Activated naive CD8-positive, alpha-beta T cell treated with anti-CD3 and anti-CD28 coated beads for 36 hours (primary cell): ENCODE measurements at places on chromosomes 1 and 21. TPM values are rescaled to one million over a fixed set of nuclear protein-coding genes. Genes with fewer than 3 reads are reported as not detected.
A peak's percentile ranks its signal among the peaks of the same experiment; 100 is the strongest.

S100A9 gene
- total RNA-seq = not detected

PM20D1 gene
- 0.20 TPM for total RNA-seq

TEX38 gene
- total RNA-seq = not detected

DNA sequence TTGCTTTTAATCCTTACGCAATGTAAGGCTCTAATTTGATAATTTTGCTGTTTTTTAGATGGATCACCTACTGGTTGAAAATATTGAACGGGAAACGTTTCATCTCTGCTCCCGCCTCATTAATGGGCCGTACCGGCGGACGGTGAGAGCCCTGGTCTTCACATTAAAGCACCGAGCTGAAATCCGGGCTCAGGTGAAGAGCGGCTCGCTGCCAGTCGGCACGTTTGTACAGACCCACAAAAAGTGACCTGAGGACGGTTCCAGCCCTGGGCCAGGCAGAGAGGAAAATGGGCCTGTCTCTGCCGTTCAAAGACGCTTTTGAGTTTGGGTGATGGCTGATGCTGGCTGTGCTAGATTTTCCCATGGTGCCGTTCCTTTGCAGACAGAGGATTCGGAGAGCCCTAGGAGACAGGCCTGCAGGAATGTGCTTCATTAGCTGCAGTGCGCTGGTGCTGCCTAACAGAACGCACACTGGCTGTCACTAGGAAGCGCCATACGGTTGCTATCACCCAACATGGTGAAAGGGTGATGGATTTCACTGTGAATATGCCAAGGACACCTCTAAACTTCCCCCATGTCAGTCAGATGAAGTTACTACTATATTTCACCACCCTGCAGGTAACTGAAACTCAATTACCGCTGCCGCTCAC is 42.9 kb downstream of the TCEANC2 start:
- H3K27me3 ChIP-seq = no peaks in the 10 kb centered on the region
- no peak overlapping the region for H3K4me3 ChIP-seq
- DNase-seq = no peak
- no peak overlapping the region for H3K27ac ChIP-seq
- H3K4me1 ChIP-seq = no peaks in the 10 kb centered on the region
- peaks cover 9% of the 10 kb centered on the region for H3K36me3 ChIP-seq

FCRL4 gene
- not detected for total RNA-seq

- H3K4me3 ChIP-seq = peak overlapping the region; percentile 67
- no peak for DNase-seq
- H3K4me1 ChIP-seq = peaks cover 71% of the 10 kb centered on the region
- peak overlapping the region; percentile 89 for H3K27ac ChIP-seq
- no peaks in the 10 kb centered on the region for H3K27me3 ChIP-seq
Observed at GRCh38 chr1:100387657-100388350, 35.5 kb downstream of the CDC14A start.

- DNase-seq = no peak
- peaks cover 33% of the 10 kb centered on the region for H3K27me3 ChIP-seq
- no peak overlapping the region for H3K27ac ChIP-seq
- H3K4me3 ChIP-seq = no peak overlapping the region
- no peaks in the 10 kb centered on the region for H3K4me1 ChIP-seq
- H3K36me3 ChIP-seq = no peaks in the 10 kb centered on the region
Observed at GRCh38 chr1:47396671-47397196, 19.4 kb upstream of the FOXE3 start.

- no peaks in the 10 kb centered on the region for H3K27me3 ChIP-seq
- peaks cover 38% of the 10 kb centered on the region for H3K36me3 ChIP-seq
Observed at GRCh38 chr1:167661527-167662426, 31.7 kb downstream of the RCSD1 start.

PTCH2 gene
- total RNA-seq = 1.0 TPM

- H3K27ac ChIP-seq = no peak overlapping the region
- no peak overlapping the region for H3K4me3 ChIP-seq
Observed at GRCh38 chr1:2506007-2506860, 20.2 kb downstream of the PANK4 start.

CBR1 gene
- 43.4 TPM for total RNA-seq

CFH gene
- 0.24 TPM for total RNA-seq

OR2AK2 gene
- total RNA-seq = not detected

HPCAL4 gene
- total RNA-seq = 2.2 TPM

DNA sequence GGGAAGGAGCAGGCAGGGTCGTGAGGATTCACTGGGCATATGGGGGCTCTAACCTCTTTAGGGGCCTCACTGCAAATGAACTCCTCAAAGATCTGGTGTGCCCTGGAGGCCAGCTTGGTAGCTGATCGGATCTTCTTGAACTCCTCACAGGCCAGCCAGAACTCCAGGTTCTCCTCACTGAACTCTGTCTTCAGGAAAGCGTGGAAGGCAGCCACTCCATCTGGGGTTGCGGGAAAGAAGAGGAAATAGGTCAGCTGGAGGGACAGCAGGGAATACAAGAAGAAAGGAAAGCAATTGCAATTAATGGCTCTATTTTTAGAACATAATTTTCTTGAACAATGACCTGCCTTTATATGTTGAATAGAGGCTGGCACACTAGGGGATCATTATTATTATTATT is 2.3 kb downstream of the RGS16 start:
- H3K4me3 ChIP-seq = no peak overlapping the region
- H3K36me3 ChIP-seq = peaks cover 15% of the 10 kb centered on the region
- H3K27ac ChIP-seq = no peak overlapping the region
- DNase-seq = no peak

ABCA4 gene
- not detected for total RNA-seq

WNT2B gene
- not detected for total RNA-seq

DNA sequence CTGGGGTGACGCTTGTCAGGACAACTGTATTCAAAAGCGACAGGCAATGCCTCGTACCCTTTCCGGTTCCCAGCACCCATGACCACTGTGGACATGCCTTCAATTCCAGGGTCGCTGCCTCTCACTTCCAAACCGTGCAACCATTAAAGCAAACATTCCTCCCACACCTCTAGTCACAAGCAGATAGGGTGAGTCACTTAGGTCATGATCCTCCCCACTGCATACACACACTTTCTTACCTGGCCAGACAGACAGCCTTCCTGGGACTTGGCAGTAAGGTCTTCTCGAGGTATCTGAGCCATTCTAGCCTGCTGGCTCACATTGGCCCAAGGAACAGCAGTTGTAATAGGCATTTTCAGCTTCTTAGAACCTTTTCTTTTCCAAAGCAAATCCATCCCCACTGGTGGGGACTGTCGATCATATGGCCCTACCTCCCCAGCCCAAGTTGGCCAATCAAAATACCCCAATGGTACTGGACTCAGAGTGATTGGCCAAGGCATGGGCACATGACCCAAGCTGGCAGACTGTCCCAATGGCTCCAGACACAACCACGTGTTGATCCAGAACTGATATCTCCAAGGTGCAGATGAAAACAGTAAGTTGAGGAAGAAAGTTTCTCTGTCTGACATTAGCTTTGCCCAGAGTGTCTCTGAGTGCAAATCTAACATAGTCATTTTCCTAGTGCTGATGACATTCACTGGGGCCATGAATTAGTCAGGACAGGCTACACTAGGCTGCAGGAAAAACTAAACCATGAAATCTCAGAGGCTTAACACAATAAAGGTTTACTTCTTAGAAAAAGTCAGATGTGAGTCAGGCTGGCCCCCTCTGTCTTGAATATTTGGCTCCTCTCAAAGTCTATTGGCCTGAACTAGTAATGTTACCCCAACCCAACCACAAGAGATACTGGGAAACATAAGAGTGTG is 113.8 kb downstream of the RRAGC start:
- H3K27me3 ChIP-seq = peaks cover 7% of the 10 kb centered on the region
- DNase-seq = no peak
- no peak overlapping the region for H3K27ac ChIP-seq

FCRL2 gene
- total RNA-seq = 0.12 TPM

DNA sequence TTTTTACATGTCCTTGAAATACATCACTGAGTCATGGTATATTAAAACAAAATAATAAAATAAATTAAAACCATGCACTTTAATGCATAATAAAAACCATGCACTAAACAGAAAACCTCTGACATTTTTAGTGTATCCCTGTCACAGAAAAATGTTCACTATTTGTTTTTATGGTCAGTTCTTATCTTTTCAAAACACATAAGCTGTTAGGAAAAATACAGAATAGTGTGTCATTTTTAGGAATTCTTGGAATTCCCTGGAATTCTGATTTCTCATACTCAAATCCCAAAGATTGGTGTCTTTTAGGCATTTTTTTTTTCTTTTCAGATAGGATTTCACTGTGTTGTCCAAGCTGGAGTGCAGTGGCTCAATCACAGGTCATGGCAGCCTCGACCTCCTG is 25.1 kb upstream of the TINAGL1 start:
- H3K4me3 ChIP-seq = no peak overlapping the region
- H3K4me1 ChIP-seq = peaks cover 6% of the 10 kb centered on the region
- H3K36me3 ChIP-seq = no peaks in the 10 kb centered on the region

DNA sequence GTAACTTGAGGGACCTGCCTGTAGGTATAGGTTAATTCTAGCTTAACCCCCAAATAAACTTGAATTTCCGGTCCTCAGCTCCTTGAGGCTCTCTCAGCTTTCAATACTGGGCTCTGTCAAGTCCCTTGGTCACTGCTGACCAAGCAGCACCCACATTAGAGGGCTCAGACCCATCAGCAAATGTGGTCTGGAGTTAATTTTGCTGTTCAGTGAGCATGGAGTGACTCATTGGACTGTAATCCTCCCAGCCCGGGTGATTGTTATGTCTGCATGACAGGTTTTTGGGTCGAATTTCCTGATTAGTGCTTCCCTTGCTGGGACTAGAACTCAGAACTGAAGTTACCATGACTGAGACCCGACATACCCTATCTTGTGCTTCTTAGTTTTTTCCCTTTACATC is 130.6 kb downstream of the URB2 start:
- H3K27ac ChIP-seq = no peak overlapping the region
- peaks cover 10% of the 10 kb centered on the region for H3K4me1 ChIP-seq
- DNase-seq = no peak
- H3K27me3 ChIP-seq = no peaks in the 10 kb centered on the region
- H3K4me3 ChIP-seq = no peak overlapping the region

DNA sequence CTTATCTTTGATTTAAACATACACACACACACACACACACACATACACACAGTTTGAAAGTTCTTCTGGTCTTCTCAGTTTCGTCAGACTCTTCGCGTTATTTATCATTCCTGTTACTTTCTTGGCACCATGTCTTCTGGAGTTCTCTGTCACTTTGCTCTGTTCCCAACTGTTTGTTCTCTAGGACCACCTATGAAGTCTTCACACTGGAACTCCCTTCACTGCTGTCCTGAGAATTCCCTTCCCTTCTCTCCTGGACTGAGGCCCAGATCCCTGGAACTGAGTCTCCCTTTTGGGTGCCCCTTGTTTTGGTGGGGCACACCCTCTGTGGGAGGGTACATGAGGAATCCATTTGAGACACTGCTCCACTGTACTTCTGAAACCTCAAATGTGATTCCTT is 30.5 kb downstream of the ALG14 start:
- no peak overlapping the region for H3K4me3 ChIP-seq
- H3K27ac ChIP-seq = no peak overlapping the region
- H3K27me3 ChIP-seq = no peaks in the 10 kb centered on the region
- DNase-seq = no peak
- no peaks in the 10 kb centered on the region for H3K36me3 ChIP-seq

- DNase-seq = no peak
- no peak overlapping the region for H3K27ac ChIP-seq
- H3K27me3 ChIP-seq = no peaks in the 10 kb centered on the region
- H3K36me3 ChIP-seq = peaks cover 18% of the 10 kb centered on the region
- no peaks in the 10 kb centered on the region for H3K4me1 ChIP-seq
Observed at GRCh38 chr1:246220495-246221065, 286.5 kb downstream of the SMYD3 start.

SLC1A7 gene
- total RNA-seq = not detected

DNA sequence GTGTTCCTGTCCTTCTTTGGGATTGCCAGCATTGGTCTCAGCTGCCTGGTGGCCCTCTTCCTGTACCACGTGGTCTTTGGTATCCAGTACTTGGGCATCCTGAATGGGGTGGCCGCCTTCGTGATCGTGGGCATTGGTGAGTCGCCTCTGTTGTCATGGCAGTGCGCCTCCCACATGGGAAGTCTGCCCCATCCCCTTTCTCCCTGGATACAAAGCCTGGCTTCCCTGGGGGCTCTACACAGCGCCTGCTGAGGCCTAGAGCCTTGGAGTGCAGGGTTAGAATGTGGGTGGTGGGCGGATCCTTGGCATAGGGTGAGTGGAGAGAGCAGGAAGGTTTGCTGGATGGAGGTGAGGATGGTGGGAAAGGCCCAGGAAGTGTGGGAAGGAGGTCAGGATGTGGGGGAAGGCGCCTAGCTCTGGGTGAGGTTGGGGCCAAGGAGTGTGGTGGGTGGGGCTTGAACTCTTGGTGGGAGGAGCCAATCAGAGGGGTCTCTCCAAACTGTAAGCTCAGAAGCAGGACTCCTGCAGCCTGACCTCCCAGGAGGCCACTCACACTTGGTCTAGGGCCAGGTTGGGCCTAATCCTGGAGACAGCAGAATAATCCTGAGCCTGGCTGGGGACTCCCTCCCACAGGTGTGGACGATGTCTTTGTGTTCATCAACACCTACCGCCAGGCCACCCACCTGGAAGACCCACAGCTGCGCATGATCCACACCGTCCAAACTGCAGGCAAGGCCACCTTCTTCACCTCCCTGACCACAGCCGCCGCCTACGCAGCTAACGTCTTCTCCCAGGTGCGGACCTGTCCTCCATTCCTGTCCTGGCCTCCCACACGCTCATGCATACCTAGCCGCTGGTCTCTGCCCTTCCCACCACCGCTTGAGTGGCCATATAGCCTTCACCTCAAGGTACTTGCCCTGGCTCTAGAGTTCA is 36.7 kb downstream of the DISP3 start:
- H3K27me3 ChIP-seq = no peaks in the 10 kb centered on the region
- no peak for DNase-seq
- H3K36me3 ChIP-seq = no peaks in the 10 kb centered on the region
- no peaks in the 10 kb centered on the region for H3K4me1 ChIP-seq

DNA sequence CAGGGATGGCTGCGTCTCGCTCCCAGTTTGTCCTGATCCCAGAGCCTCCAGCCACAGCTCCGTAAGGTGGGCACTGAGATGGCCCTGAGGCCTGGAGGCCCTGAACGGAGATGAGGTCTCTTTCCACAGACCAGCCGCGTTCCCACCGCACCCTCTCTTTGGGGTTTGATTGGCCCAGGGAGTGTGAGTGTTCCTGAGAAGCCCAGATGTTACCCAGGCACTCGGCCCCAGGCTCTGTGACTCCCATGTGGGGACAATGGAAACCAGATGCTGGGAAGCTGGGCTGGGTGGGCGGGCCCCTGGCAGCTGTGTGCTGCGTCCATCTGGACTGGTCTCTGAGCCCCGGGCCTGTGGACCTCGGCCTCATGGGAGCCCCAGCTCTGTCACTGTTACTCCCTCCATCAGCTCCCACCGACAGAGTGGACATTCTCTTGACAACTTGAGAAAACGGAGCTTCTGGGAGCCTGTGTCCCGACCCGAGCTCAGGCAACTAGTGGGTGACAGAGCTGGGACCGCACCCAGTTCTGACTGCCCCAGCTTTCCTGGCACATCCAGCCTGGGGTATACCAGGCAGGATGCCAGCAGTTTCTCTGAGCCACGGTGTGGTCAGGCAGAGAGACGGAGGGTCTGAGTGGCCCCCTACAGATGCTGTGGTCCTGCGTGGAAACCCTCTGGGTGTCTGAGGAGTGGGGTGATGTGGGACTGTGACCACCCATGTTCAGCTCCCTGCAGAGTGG is 9.8 kb upstream of the COL6A1 start:
- no peak overlapping the region for H3K4me3 ChIP-seq
- DNase-seq = no peak
- H3K4me1 ChIP-seq = peaks cover 19% of the 10 kb centered on the region
- no peak overlapping the region for H3K27ac ChIP-seq
